Peyer's patch (tissue), 4 donors: ENCODE measurements at places on chromosomes 3 and 15. TPM values are rescaled to one million over a fixed set of nuclear protein-coding genes. Genes with fewer than 3 reads are reported as not detected.

- H3K27me3 ChIP-seq, result no peaks in the 10 kb centered on the region
- no peak for DNase-seq
- no peak overlapping the region for H3K4me3 ChIP-seq
These were observed 79.0 kb downstream of the ERC2 start for GRCh38 chr3:56389183-56389830.

AHSG gene
- total RNA-seq, result not detected

P2RY12 gene
- total RNA-seq, result not detected

GRCh38 chr3:131900891-131901290, 133.9 kb downstream of the CPNE4 start:
- H3K27me3 ChIP-seq, result no peaks in the 10 kb centered on the region
- H3K4me3 ChIP-seq, result no peak overlapping the region
- H3K4me1 ChIP-seq, result no peaks in the 10 kb centered on the region
- DNase-seq, result no peak
- H3K27ac ChIP-seq, result no peak overlapping the region

- H3K36me3 ChIP-seq, result no peaks in the 10 kb centered on the region
- H3K27ac ChIP-seq, result no peak overlapping the region
- no peak for DNase-seq
These were observed 4.3 kb downstream of the SLC6A20 start for GRCh38 chr3:45792036-45792435.

SNUPN gene
- 11.5 TPM for total RNA-seq

GRCh38 chr3:123694366-123695087, 109.7 kb upstream of the HACD2 start:
- peaks cover 52% of the 10 kb centered on the region for H3K4me1 ChIP-seq
- H3K36me3 ChIP-seq, result no peaks in the 10 kb centered on the region
- H3K27ac ChIP-seq, result peak overlapping the region; percentile 73
- no peak overlapping the region for H3K4me3 ChIP-seq
- DNase-seq, result no peak

TRPM1 gene
- not detected for total RNA-seq

GRCh38 chr3:15638193-15638890, 36.8 kb downstream of the BTD start:
- H3K27me3 ChIP-seq, result no peaks in the 10 kb centered on the region
- H3K4me3 ChIP-seq, result no peak overlapping the region
- no peak overlapping the region for H3K27ac ChIP-seq
- no peaks in the 10 kb centered on the region for H3K36me3 ChIP-seq

FBXO40 gene
- not detected for total RNA-seq

DNA sequence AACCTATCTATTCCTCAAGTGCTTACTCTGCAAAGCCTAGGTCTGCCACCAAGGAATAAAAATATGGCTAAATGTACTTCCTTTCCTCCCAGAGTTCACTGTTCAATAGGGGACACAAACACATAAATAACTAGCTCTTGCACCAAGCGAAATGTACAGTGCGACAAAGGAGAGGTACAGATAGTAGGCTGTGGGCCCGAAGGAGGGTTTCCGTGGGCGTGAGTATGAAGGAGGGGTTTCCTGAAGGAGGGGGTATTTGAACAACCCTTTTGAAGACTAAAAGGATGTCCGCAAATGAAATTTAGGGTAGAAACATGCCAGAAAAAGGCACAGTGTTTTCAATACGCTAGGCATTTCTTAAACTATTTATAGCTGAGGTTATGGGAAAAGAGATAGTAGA, 207.9 kb downstream of the LPP start:
- H3K36me3 ChIP-seq, result no peaks in the 10 kb centered on the region
- no peak overlapping the region for H3K27ac ChIP-seq
- H3K4me3 ChIP-seq, result no peak overlapping the region
- no peak for DNase-seq

DNA sequence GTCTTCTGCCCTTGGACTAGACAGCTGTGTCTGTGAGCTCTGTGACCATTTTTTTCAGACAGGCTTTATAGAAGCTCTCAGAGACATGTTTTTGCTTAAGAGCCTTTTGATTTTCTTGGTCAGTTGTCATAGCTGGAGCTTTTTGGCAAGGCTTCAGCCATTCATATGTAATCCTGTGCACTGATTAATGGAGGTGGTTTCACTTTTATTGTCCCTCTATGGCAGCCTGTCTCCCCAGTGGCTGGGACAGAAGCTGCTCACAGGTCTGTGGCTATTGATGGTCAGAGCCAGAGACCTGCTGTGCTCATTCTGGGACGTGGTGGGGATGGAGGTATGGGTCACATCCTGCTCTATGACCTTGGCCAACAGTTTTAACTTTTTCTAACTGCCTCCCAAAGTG, 226.6 kb upstream of the LRRFIP2 start:
- no peaks in the 10 kb centered on the region for H3K4me1 ChIP-seq
- no peak for DNase-seq
- no peaks in the 10 kb centered on the region for H3K27me3 ChIP-seq
- peaks cover 7% of the 10 kb centered on the region for H3K36me3 ChIP-seq
- H3K4me3 ChIP-seq, result no peak overlapping the region
- no peak overlapping the region for H3K27ac ChIP-seq

- no peak overlapping the region for H3K27ac ChIP-seq
- H3K4me3 ChIP-seq, result no peak overlapping the region
- no peak for DNase-seq
- H3K36me3 ChIP-seq, result no peaks in the 10 kb centered on the region
- no peaks in the 10 kb centered on the region for H3K4me1 ChIP-seq
These were observed 60.6 kb downstream of the ZNF280D start for GRCh38 chr15:56672721-56673120.

- no peaks in the 10 kb centered on the region for H3K36me3 ChIP-seq
- H3K4me3 ChIP-seq, result no peak overlapping the region
- H3K27ac ChIP-seq, result no peak overlapping the region
- peaks cover 24% of the 10 kb centered on the region for H3K4me1 ChIP-seq
These were observed 2.9 kb downstream of the MCTP2 start for GRCh38 chr15:94234300-94234699.

MON1A gene
- 32.3 TPM for total RNA-seq

DNA sequence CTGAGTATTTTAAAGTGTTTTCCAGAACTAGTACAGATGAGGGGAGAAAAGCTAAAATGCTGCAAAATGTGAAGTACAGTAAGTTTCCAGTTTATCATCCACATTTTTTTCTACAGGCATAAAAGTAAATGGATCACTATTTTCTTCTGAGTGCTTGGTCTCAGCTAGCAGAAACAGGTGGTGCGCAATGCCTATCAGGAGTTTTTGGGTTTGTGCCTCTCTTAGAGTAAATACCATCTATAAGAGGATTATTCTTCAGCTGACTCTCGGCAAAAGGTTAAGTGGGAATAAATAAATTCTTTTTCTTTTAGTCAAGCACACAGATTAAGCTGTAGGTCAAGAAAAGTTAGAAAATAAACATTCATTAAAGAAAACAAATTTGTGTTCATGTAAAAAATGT, 1027.7 kb downstream of the PLOD2 start:
- no peak overlapping the region for H3K27ac ChIP-seq
- no peaks in the 10 kb centered on the region for H3K4me1 ChIP-seq
- no peak overlapping the region for H3K4me3 ChIP-seq

RAD18 gene
- 7.8 TPM for total RNA-seq

MYO5C gene
- total RNA-seq, result 38.1 TPM

UROC1 gene
- not detected for total RNA-seq

- no peaks in the 10 kb centered on the region for H3K27me3 ChIP-seq
- no peak for DNase-seq
- H3K4me1 ChIP-seq, result peaks cover 52% of the 10 kb centered on the region
- H3K27ac ChIP-seq, result peak overlapping the region; percentile 16
These were observed 1.6 kb downstream of the BTBD1 start for GRCh38 chr15:83065431-83065830.

GRCh38 chr3:122088531-122088930, 33.4 kb downstream of the CD86 start:
- H3K36me3 ChIP-seq, result no peaks in the 10 kb centered on the region
- H3K27ac ChIP-seq, result no peak overlapping the region
- no peaks in the 10 kb centered on the region for H3K27me3 ChIP-seq

PLCL2 gene
- 26.4 TPM for total RNA-seq

- no peak for DNase-seq
- no peaks in the 10 kb centered on the region for H3K27me3 ChIP-seq
- no peaks in the 10 kb centered on the region for H3K4me1 ChIP-seq
- H3K4me3 ChIP-seq, result no peak overlapping the region
- no peaks in the 10 kb centered on the region for H3K36me3 ChIP-seq
These were observed 33.2 kb upstream of the RPP14 start for GRCh38 chr3:58272891-58273290.

PLSCR5 gene
- not detected for total RNA-seq

DNA sequence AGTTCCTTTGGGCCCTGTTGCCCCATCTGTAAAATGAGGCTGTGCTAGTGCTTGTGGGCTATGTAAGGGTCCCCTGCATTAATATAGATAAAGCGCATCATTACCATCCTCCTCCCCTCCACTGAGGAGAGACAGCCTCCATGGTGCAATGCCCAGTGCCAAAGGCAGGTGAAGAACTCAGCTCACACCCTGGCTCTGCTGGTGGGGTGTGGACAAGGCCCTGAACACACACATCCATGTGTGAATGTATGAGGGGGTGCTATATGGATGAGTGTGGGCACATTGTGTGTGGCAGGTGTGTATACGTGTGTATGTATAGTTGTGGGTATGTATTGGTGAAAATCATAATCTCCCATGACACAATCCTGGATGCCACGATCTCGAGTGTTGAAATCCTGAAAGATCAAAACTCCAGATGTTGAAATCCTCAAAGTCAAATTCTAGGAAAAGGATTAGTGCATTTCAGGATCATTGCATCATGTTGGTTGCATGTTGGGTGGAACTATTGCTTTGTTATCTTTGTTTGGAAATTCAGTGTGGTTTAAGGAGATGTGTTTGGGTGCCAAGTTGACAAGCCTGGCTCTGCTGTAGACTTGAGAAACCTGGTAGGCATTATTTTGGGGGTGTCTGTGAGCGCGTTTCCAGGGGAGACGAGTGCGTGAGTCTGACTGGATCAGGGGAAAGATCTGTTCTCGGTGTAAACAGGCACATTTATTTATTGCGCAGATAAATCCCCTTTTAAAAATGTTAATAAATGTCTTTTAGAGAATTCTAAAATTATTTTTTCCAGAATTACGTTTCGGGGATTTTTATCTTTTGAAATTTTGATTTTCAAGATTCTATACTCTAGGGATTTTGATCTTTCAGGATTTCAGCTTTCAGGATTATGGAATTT, 42.0 kb upstream of the SEC61A1 start:
- no peaks in the 10 kb centered on the region for H3K36me3 ChIP-seq
- H3K4me3 ChIP-seq, result no peak overlapping the region
- no peaks in the 10 kb centered on the region for H3K4me1 ChIP-seq
- no peak for DNase-seq
- no peak overlapping the region for H3K27ac ChIP-seq

- DNase-seq, result no peak
- H3K27me3 ChIP-seq, result no peaks in the 10 kb centered on the region
- H3K4me1 ChIP-seq, result no peaks in the 10 kb centered on the region
- H3K36me3 ChIP-seq, result no peaks in the 10 kb centered on the region
- H3K4me3 ChIP-seq, result no peak overlapping the region
- no peak overlapping the region for H3K27ac ChIP-seq
These were observed 326.6 kb downstream of the ARPP21 start for GRCh38 chr3:35965908-35966307.

DNA sequence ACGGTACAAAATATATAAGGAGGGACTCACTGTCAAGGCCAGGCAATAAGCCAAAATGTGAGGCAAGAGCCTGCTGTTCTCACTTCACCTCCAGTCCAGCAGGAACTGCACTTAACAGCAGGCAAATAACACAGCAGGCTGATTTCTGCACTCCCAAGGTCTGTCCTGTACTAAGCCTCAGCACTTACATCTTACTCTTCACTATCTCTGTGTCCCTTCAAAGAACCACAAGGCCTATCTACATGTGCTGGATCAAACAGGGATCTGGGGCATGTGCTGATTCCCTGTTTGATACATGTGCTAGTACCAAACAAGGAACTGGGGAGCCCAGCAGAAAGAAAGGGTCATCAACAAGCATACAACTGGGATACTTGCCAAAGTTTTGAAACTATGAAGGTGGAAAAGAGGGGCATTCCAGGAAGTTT, 22.2 kb downstream of the UACA start:
- H3K27ac ChIP-seq, result peak overlapping the region; percentile 67
- no peak for DNase-seq
- H3K4me1 ChIP-seq, result no peaks in the 10 kb centered on the region
- no peaks in the 10 kb centered on the region for H3K36me3 ChIP-seq
- H3K27me3 ChIP-seq, result no peaks in the 10 kb centered on the region
- H3K4me3 ChIP-seq, result no peak overlapping the region

C3orf80 gene
- total RNA-seq, result not detected

DNA sequence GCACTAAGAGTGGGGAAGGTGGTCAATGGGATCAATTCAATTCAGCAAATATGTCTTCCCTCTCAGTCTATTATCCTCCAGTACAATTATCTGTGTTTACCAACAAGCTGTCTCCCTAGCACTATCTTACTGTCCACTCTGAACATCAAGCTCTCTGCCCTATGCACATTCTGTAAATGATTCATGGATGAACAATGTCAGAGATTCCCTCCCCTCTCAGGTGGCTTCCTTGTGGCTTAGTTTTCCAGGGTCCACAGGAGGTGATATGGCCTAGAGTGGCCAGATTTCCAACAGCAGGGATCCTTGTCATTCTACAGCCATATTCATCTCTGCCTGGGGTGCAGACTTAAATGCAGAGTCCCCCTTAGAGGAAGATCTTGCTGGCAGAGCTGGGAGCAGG, 225.1 kb downstream of the UACA start:
- no peak for DNase-seq
- H3K4me3 ChIP-seq, result no peak overlapping the region
- H3K27me3 ChIP-seq, result no peaks in the 10 kb centered on the region
- H3K36me3 ChIP-seq, result no peaks in the 10 kb centered on the region
- peaks cover 9% of the 10 kb centered on the region for H3K4me1 ChIP-seq
- H3K27ac ChIP-seq, result no peak overlapping the region

CYP11A1 gene
- total RNA-seq, result 4.3 TPM

DNA sequence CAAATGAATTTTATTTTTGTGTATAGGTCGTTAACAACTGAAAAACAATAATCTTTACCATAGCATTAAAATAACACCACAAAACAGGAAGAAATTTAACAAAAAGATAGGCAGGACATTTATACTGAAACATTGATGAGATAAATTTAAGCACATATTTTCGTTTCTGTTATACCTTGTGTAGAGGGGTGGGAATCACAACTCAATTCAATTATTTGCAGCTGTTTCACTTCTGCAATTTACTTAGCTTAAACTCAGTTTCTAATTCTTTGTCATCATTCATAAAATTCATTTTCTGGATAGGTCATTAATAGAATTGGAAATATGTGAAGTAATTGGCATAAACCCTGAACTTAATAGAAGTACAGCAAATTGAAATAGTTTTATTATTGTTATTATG, 42.3 kb downstream of the TP63 start:
- H3K27ac ChIP-seq, result no peak overlapping the region
- no peaks in the 10 kb centered on the region for H3K27me3 ChIP-seq
- DNase-seq, result no peak

HYPK gene
- total RNA-seq, result 13.0 TPM

RFT1 gene
- total RNA-seq, result 10.5 TPM

DNA sequence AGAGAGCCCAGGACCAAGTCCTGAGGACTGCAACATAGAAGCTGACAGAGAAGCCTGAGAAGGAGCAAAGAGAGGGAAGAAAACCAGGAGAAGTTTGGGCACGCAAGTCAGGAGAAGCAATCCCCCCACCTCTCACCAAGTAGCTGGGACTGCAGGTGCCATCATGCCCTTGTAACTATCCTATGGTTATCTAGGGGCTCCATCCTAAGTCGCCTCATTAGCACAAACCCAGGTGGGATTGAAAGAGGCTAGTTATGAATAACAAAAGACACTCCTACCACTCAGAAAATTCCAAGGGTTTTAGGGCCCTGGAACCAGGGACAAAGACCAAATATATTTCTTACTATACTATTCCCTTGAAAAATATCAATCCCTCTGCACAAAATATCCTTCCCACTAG, 53.5 kb downstream of the CCR4 start:
- H3K27me3 ChIP-seq, result no peaks in the 10 kb centered on the region
- H3K4me1 ChIP-seq, result no peaks in the 10 kb centered on the region
- peaks cover 21% of the 10 kb centered on the region for H3K36me3 ChIP-seq
